DMS79 treated with DMSO at 0.1 percent for 48 hours (cell line): ENCODE measurements at places on chromosomes 1 and 21.

DNA sequence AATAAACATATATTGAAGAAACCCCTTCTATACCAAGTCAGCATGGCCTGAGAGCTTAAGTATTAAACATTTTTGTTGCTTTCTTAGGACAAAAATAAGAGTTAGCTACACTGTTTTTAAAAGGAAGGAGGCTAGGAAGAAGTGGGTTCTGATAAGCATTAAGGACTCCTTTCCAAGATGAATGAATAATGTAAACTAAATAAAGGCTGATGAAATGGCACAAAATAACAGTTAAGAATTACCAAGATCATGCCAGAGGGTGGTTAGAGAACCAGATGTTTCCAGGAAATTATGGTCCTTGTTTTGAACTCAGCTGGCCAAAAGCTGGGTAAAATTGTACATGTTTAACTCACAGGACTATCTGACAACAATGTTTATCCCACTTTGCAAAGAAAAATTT lies 114.1 kb upstream of the ETS2 start:
- no peak for DNase-seq

- no peak for DNase-seq
These were observed 8.2 kb downstream of the BMP8A start for GRCh38 chr1:39499668-39500067.

GRCh38 chr1:175812936-175813335 lies 69.5 kb upstream of the TNR start:
- no peak for DNase-seq

DNA sequence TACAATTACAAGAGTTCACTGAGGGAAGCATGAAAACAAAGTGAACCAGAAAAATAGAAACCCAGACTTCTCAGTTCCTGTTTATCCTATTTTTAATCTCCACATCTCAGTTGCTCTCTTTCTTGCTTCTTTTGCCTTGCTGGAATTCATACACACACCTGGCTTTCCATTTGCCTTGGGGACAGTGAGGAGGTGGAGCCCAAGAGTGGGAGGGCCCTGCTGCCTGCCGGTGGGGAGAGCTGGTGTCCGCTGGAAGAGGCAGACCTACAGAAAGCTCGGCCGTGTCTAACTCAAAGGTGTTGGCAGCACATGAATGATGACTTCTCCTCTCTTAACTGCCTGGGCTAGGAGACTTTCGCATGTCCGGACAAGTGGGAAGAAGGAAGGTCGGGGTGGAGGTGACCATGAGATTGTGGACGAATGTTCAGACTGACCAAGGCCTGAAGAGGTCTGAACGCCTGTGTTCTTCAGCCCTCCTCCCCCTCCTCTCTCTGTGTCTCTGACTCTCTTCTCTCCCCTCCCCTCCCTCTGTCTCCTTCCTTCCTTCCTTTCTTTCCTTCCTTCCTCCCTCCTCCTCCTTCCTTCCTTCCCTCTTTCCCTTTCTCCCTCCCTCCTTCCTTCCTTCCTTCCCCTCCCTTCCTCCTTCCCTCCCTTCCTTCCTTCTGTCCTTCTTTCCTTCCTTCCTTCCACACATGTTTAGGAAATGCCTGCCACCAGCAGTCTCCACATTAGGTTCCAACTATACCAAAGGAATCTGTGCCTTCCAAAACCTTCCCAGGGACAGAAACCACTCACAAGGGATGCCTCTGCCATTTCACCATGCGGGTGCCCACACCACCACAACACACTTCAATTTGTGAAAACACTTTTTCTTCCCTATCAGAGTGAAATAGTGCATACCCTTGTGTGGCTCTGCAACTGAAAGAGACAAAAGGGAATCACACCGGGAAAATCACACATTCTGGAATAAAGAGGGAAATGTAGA lies 157.3 kb upstream of the RUNX1 start:
- DNase-seq: no peak
